ENCODE measurements at places on chromosomes 7 and 10. TPM values are rescaled to one million over a fixed set of nuclear protein-coding genes. Genes with fewer than 3 reads are reported as not detected.
A peak's percentile ranks its signal among the peaks of the same experiment; 100 is the strongest.

The PTPN20 gene
- total RNA-seq = 7.5 TPM

The LIPJ gene
- total RNA-seq = 0.30 TPM

The DOCK1 gene
- 60.6 TPM for total RNA-seq

The CLRN3 gene
- not detected for total RNA-seq

The IFIT1B gene
- total RNA-seq = not detected

The THSD7A gene
- 0.62 TPM for total RNA-seq

The CAMK2B gene
- 0.89 TPM for total RNA-seq

The STN1 gene
- total RNA-seq = 24.8 TPM

DNA sequence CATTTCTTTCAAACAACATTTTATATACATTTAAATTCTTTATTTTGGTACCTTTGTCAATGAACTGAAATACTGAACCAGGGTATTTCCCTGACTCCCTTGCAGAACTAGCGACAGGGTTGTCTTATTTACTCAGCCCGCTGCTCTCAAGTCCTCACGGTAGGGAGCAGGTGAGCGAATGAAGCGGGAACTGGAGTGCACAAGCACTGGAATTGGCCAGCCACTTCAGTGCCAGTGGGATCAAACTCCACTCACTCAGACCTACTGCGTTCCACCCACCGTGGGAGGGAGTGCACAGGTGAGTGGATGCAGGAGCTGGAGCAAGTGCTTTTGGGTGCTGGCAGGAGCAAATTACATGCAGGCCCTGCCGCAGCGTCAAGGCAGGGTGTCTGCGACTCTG, 28.1 kb upstream of the NEUROD6 start:
- no peak for DNase-seq

GRCh38 chr10:35946556-35946955, 304.5 kb upstream of the FZD8 start:
- no peak for DNase-seq

GRCh38 chr10:44986670-44987069, 8.1 kb upstream of the DEPP1 start:
- no peak for DNase-seq

DNA sequence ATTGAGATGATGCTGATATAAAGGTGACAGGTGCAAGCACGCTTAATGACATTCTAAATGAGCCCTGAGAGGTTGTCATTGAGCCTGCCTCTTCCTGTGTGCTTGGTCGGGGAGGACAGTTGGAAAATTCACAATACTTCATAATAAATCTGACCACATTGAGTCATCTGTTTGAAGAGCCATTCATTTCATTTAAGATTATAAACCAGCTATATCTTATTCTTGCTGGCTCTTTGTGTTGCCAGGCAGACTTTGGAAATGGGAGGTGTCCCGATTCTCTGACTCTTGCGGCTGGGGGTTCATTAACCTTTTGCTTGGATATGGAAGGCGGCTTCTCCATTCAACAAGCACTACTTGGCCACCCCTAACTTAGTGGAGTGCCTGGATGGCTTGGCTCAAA, 198.2 kb downstream of the FANK1 start:
- no peak for DNase-seq

GRCh38 chr10:79277579-79278269, 69.5 kb upstream of the PPIF start:
- DNase-seq = no peak

DNA sequence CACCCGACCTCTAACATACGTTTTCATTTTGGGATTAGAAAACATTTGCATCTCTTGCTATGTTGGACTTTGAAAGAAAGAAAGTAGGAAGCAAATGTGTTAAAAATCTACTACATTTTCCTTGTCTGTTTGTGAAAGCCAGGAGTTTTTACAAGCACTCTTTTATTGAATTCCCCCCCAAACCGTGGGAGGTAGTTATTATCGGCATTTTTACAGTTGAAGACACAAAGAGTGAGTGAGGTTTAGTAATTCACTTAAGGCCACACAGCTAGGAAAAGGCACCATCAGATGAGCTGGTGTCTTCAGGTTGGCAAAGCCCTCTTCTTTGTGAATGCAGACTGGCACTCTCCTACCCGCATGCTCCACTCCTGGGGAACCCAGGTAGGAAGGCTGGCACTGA, 23.5 kb upstream of the SFMBT2 start:
- DNase-seq = no peak

GRCh38 chr10:119371704-119372663, 164.6 kb downstream of the GRK5 start:
- DNase-seq = no peak

DNA sequence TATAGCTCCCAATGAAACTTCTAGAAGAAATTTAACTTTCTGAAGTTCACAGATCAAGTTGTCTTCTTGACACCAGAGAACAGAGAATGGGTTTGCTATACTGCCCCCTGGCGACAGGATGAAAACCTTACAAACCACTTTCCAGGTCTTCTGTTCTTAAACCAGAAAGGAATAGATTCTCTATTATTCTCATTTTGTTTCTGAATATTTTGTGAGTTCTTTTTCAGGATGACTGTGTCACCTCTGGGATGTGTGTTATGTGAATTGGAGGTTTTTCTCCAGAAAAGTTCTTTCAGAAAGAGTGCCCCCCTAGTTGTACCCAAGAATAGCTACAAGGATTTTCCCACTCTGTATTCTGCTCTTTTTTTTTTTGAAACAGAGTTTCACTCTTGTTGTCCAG, 6.3 kb downstream of the IFT22 start:
- DNase-seq = no peak

DNA sequence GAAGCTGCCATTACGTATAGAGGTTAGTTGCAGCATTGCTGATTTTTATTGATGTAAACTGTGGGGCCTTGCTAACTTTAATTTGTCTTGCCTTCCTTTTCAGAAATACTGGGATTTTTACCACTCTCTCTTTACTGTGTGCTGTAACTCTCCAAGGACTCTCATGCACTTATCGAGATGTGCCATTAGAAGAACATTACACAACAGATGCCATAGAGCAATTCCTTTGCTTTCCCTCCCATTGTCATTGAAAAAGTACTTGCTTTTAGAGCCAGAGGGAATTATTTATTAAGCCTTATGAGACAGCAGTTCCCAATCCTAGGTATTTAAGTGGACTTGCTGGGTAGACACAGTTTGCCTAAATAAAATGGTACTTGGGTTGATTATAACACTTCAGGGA, 51.7 kb downstream of the ASB4 start:
- no peak for DNase-seq

GRCh38 chr10:54137396-54137795, 663.6 kb downstream of the PCDH15 start:
- DNase-seq = no peak

DNA sequence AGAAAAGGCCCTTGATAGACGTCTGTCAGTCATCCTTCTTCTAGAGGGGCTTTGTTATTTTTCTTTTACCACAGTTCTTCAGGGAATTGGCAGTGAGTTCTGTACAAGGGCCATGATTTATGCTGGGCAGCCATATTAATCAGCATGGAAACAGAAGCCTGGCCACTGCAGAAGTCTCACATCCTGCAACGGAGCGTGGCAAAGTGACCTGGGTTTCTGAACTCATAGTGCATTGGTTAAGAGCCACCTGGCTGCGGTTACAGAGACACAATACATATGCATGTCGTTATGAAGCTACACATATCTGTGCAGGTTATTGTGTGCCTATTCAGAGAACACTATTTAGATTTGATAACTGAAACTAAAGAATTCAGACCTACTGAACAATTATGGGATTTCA, 419.4 kb upstream of the CELF2 start:
- DNase-seq = no peak

GRCh38 chr7:88818552-88818951, 23.0 kb upstream of the TEX47 start:
- no peak for DNase-seq

GRCh38 chr10:133226251-133226808, 3.7 kb upstream of the UTF1 start:
- no peak for DNase-seq

DNA sequence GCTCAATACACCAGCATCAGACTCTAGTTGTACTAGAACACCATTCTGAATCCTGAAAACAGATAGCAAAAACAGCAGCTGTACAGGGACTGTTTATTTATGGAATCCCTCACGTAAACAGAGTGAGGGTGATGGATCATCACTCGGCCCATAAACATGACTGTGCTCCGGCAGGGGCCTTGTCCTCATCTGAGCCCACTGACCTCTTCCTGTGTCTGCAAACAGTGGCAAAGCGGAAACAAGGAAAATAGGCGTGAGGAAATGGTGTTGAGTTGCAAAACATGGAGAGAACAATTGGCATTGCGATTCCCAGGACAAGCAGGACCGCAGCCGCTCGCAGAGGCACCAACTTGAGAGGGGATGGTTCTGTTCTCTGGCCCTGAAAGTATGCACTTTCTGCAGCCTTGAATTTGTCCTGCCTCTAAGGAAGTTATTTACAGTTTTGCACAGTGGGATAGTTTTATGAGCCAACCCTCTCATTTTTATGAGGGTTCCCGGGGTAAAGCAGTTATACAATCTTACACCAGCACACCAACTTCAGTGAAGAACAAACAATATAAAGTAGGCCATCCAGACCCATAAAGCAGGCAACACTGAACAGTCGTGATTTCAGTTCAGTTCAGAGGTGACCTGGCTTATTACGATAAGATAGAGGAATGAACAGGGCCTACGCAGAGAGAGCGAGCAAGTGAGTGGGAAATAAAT, 248.0 kb upstream of the FZD8 start:
- no peak for DNase-seq

- DNase-seq = no peak
These were observed 5.7 kb downstream of the FRAT2 start for GRCh38 chr10:97328646-97329453.

GRCh38 chr10:96570983-96571964, 15.5 kb downstream of the TM9SF3 start:
- no peak for DNase-seq

- DNase-seq = no peak
These were observed 47.6 kb upstream of the PAPSS2 start for GRCh38 chr10:87612115-87612514.

DNA sequence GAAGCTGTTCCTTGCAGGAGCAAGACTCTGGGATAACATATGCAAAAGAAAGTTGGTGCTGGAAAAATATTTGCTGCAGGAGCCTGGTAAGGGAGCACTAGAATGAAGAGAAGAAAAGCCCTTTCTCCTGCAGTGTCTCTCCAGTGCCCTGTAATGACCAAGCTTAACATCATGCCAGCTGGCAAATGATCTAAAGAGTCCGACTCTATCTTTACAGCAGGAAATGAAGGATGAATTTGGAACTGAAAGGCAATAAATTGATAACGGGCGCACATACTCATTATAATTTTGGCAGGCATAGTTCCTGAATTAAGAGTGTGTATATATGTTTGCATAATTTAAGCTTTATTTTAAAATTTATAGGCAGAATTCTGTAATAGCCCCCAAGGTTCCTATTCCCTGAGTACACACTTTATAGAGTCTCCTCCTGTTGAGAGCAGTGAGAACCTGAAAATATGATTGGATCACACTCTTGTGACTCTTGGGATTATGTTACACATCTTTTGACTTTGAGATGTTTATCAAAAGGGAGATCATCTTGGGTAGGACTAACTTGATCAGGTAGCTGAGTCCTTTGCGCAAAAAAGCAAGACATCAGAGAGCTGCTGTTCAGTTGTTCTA, 299.0 kb upstream of the MBL2 start:
- no peak for DNase-seq

DNA sequence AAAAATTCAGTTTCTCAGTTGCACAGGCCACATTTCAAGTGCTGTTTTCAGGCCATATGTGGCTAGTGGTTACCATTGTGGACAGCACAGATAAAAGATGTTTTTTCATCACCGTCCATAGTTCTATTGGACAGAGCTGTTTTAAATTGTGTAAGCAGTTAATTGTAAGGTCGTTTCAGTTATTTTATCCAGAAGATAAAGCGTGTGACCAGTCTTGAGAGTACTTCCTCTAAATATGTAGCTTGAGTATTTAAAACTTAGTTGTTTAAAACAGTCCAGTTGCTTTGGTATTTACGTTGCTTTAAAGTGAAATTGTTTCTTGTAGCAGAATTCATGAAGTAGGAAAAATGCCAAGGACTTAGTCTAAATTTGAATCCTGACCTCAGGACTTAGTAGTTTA, 66.9 kb downstream of the ZNRF2 start:
- no peak for DNase-seq

GRCh38 chr7:30840141-30841024, 69.2 kb downstream of the MINDY4 start:
- peak; percentile 38 for DNase-seq

DNA sequence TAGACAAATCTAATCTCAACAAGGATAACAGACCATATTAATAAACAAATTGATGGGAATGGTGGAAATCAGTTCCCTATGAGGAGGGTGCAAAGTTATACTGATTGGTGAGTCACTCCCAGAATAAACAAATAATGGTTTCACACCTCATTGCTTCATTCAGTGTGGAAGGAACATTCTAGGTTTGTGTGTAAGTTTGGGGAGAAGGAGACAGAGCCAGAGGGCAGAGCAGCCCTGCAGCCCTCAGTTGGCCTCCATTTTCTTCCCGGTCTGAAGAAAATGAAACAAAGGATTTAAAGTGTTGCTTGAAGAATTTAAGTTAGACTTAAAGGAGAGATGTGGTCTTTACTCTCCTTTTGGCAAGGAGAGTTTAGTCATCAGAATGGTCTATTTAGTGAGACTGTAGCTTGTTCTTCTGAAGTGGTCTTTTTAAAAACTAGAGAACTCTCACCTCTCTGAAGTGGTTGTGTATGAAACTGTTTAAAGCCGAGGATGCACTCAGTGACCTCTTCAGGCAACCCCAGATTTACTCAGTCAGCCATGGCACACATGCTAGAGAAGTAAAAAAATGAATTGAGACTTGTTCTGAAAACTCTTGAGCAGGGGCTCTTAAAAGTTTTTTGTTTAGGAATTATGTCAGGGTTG, 27.2 kb downstream of the IKZF1 start:
- DNase-seq = no peak

GRCh38 chr7:332020-332517, 42.1 kb downstream of the FOXL3 start:
- DNase-seq = no peak

DNA sequence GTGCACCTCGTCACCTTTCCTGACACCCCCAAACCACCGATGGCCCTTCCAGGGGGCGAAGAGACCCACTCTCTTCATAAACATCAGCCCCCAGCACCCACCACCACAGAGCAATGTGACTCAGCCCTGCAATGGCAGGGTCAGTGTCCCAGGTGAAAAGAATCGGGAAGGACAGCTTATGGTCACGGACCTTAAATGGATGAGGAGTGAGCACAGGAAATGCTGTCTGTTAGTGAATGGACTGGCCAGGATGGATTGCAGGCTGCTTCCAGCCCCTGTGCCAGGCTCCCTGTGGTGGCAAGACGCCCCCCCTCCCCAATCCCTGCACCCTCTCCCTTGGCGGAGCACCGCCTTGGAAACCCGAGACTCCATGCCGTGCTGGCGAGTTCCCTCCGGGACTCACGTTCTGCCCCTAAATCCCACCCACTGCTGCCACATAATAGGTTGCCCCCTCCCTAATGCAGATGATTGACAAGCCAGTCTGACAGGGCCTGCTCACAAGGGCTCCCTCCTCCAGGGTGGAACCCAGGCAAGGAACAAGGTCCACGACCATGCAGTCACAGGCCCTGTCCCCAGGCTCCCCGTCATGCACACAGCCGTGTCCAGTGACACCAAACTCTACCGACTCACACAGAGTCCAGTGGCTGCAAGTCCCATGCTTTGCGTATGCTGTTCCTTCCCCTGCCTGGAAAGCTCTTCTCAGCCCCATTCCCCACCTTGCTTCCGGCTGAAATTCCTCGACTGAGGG, 7.3 kb downstream of the ASB13 start:
- no peak for DNase-seq

GRCh38 chr7:44914992-44915607, 29.8 kb upstream of the PURB start:
- no peak for DNase-seq

GRCh38 chr7:6392712-6393666, 54.8 kb downstream of the DAGLB start:
- no peak for DNase-seq

GRCh38 chr7:111750228-111750627, 187.9 kb upstream of the IMMP2L start:
- DNase-seq = no peak
